ENCODE measurements at places on chromosomes 1 and 21. TPM values are rescaled to one million over a fixed set of nuclear protein-coding genes. Genes with fewer than 3 reads are reported as not detected.
A peak's percentile ranks its signal among the peaks of the same experiment; 100 is the strongest.

- H3K36me3 ChIP-seq: no peaks in the 10 kb centered on the region
- DNase-seq: no peak
- H3K27me3 ChIP-seq: peaks cover 5% of the 10 kb centered on the region
- no peak overlapping the region for H3K27ac ChIP-seq
- H3K4me3 ChIP-seq: no peak overlapping the region
Observed at GRCh38 chr1:217029281-217030157, 306.3 kb upstream of the ESRRG start.

NFASC gene
- polyA plus RNA-seq: not detected

LCE2C gene
- not detected for polyA plus RNA-seq

FMO3 gene
- polyA plus RNA-seq: not detected

GRCh38 chr1:234851450-234852438 is 241.8 kb upstream of the IRF2BP2 start:
- no peaks in the 10 kb centered on the region for H3K36me3 ChIP-seq
- no peak overlapping the region for H3K27ac ChIP-seq
- H3K27me3 ChIP-seq: no peaks in the 10 kb centered on the region
- DNase-seq: no peak
- H3K4me3 ChIP-seq: no peak overlapping the region
- H3K4me1 ChIP-seq: peaks cover 14% of the 10 kb centered on the region

- H3K27ac ChIP-seq: no peak overlapping the region
- DNase-seq: no peak
- H3K4me1 ChIP-seq: no peaks in the 10 kb centered on the region
- H3K4me3 ChIP-seq: no peak overlapping the region
- no peaks in the 10 kb centered on the region for H3K27me3 ChIP-seq
- no peaks in the 10 kb centered on the region for H3K36me3 ChIP-seq
Observed at GRCh38 chr21:15309022-15309590, 244.3 kb upstream of the NRIP1 start.

GRCh38 chr21:41668686-41669532 is 97.9 kb downstream of the RIPK4 start:
- H3K4me3 ChIP-seq: no peak overlapping the region
- no peaks in the 10 kb centered on the region for H3K4me1 ChIP-seq
- no peaks in the 10 kb centered on the region for H3K36me3 ChIP-seq
- peaks cover 37% of the 10 kb centered on the region for H3K27me3 ChIP-seq

GRCh38 chr1:198161718-198162090 is 4.9 kb downstream of the NEK7 start:
- peaks cover 8% of the 10 kb centered on the region for H3K36me3 ChIP-seq
- H3K4me3 ChIP-seq: no peak overlapping the region
- H3K4me1 ChIP-seq: peaks cover 39% of the 10 kb centered on the region

GRCh38 chr1:2299131-2299627 is 71.1 kb downstream of the SKI start:
- peaks cover 69% of the 10 kb centered on the region for H3K4me1 ChIP-seq
- no peaks in the 10 kb centered on the region for H3K36me3 ChIP-seq
- H3K27me3 ChIP-seq: no peaks in the 10 kb centered on the region
- peak overlapping the region; percentile 99 for H3K27ac ChIP-seq

- peaks cover 23% of the 10 kb centered on the region for H3K4me1 ChIP-seq
- peaks cover 93% of the 10 kb centered on the region for H3K27me3 ChIP-seq
- DNase-seq: no peak
- H3K27ac ChIP-seq: no peak overlapping the region
- H3K4me3 ChIP-seq: peak overlapping the region; percentile 60
Observed at GRCh38 chr1:217135987-217136894, 413.0 kb upstream of the ESRRG start.

GRCh38 chr1:5680600-5680999 is 311.6 kb downstream of the NPHP4 start:
- H3K4me1 ChIP-seq: no peaks in the 10 kb centered on the region
- H3K27ac ChIP-seq: no peak overlapping the region

IL19 gene
- polyA plus RNA-seq: not detected

LRRIQ3 gene
- 2.2 TPM for polyA plus RNA-seq

GRCh38 chr1:165284454-165284853 is 72.1 kb downstream of the LMX1A start:
- DNase-seq: no peak
- H3K4me1 ChIP-seq: no peaks in the 10 kb centered on the region
- H3K36me3 ChIP-seq: no peaks in the 10 kb centered on the region
- no peak overlapping the region for H3K27ac ChIP-seq
- H3K27me3 ChIP-seq: peaks cover 59% of the 10 kb centered on the region

GRCh38 chr1:212862111-212862690 is 4.1 kb downstream of the FLVCR1 start:
- H3K4me3 ChIP-seq: no peak overlapping the region
- no peak for DNase-seq
- peaks cover 24% of the 10 kb centered on the region for H3K4me1 ChIP-seq

DNA sequence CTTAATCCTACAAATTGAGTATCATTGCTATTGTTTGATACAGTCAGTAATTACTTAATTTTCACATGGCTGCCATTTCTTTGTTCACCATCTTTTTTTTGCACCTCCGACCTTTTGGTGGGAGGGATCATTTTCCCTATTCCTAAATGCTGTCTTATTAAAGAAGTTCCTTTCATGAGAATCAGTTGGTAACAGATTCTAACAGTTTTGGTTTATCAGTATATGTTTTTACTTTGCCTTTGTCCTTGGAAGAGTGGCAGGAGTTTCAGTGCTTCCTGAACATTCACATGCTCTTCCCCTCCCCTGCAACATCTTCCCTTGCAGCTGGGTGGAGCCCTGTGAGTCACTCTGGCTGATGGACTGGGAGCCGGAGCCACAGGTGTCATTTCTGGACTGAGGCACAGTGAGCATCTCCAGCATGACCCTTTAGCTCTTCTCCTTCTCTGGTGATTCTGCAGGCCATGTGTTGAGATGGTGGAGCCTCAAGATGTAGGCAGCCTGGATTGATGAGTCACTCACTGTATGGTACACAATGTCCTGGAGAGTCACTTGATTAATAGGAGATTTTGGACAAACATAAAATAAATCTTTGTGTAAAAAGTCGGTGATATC is 217.7 kb downstream of the URB2 start:
- H3K4me3 ChIP-seq: no peak overlapping the region
- H3K27me3 ChIP-seq: no peaks in the 10 kb centered on the region
- H3K36me3 ChIP-seq: no peaks in the 10 kb centered on the region
- peaks cover 44% of the 10 kb centered on the region for H3K4me1 ChIP-seq
- no peak for DNase-seq

GRCh38 chr1:235632506-235633401 is 16.8 kb downstream of the GNG4 start:
- peaks cover 13% of the 10 kb centered on the region for H3K27me3 ChIP-seq
- no peak for DNase-seq
- H3K36me3 ChIP-seq: no peaks in the 10 kb centered on the region

INAVA gene
- polyA plus RNA-seq: not detected

LCE1A gene
- polyA plus RNA-seq: not detected

DNA sequence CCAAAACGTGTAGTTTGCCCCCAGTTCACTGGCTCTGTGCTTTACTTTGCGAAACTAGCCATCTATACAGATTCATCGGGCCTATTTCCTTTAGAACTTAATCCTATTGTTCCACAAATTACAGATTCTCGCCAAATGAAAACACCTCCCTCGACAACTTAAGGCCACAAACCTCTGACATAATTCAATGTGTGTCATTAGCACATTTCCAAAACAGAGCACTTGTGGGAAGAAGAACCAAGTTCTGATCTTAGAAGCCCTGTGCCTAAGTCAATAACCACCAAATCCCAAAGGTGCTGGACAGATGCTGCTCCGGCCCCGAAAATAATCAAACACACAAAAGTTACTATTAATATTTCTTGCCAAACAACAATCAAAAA is 93.9 kb downstream of the SLC45A1 start:
- H3K27me3 ChIP-seq: no peaks in the 10 kb centered on the region
- DNase-seq: no peak
- peaks cover 71% of the 10 kb centered on the region for H3K4me1 ChIP-seq
- H3K4me3 ChIP-seq: no peak overlapping the region
- peaks cover 15% of the 10 kb centered on the region for H3K36me3 ChIP-seq

DNA sequence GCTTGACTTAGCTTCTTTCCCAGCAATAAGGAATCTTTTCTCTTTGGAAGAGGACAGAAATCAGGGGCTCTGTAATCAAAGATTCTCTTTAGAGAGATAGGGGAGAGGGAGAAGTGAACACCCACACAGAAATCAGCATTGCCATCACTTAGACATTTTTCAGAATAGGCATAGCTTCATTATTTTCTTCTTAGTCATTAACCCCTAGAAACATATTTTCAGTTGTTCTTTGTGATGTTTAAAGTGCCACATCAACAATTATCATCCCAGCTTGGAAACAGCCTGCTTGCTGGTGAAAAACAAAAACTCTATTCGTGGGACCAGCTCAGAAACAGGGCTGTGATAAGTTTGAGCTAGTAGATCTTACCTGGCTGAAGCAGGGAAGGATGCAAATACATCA is 88.3 kb upstream of the SLC44A3 start:
- DNase-seq: no peak
- H3K4me1 ChIP-seq: no peaks in the 10 kb centered on the region
- no peak overlapping the region for H3K27ac ChIP-seq
- peaks cover 11% of the 10 kb centered on the region for H3K27me3 ChIP-seq
- no peaks in the 10 kb centered on the region for H3K36me3 ChIP-seq

OPTC gene
- polyA plus RNA-seq: not detected

GRCh38 chr21:42413093-42413492 is 9.4 kb downstream of the UBASH3A start:
- H3K27ac ChIP-seq: no peak overlapping the region
- H3K36me3 ChIP-seq: no peaks in the 10 kb centered on the region
- H3K27me3 ChIP-seq: peaks cover 6% of the 10 kb centered on the region
- no peaks in the 10 kb centered on the region for H3K4me1 ChIP-seq
- DNase-seq: no peak

- H3K36me3 ChIP-seq: peaks cover 18% of the 10 kb centered on the region
- peaks cover 28% of the 10 kb centered on the region for H3K4me1 ChIP-seq
- H3K27me3 ChIP-seq: no peaks in the 10 kb centered on the region
Observed at GRCh38 chr1:89927478-89927877, 67.4 kb upstream of the ZNF326 start.

DNA sequence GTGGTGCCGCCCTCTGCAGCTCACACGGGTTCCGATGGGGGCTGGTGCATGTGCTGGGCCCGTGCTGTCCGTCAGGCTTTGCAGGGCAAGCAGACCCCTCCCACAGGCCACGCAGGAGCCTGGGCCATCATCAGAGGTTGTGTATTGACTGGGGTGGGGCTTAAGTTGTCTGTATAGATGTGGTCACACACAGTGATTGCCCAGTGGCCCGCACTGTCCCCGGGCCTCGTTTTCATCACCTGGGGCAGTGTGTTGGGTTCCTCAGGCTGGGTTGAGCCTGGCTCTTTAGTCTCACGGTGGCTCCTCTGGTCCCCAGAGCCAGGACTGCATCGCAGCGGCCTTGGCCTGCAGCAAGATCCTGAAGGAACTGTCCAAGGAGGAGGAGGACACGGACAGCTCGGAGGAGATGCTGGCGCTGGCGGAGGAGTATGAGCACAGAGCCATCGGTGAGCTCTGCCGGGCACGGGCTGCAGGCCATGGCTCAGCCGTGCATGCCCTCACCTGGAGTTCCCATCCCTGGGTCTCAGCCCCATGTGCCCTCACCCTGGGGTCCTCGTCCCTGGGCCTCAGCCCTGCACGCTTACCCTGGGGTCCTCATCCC is 44.1 kb downstream of the TRPM2 start:
- no peak for DNase-seq
- H3K4me1 ChIP-seq: peaks cover 4% of the 10 kb centered on the region
- H3K27me3 ChIP-seq: no peaks in the 10 kb centered on the region
- no peak overlapping the region for H3K27ac ChIP-seq
- no peaks in the 10 kb centered on the region for H3K36me3 ChIP-seq

TFF2 gene
- polyA plus RNA-seq: not detected

GRCh38 chr1:226723657-226724532 is 15.2 kb downstream of the ITPKB start:
- H3K27ac ChIP-seq: peak overlapping the region; percentile 93
- H3K4me1 ChIP-seq: peaks cover 61% of the 10 kb centered on the region
- H3K27me3 ChIP-seq: no peaks in the 10 kb centered on the region
- no peaks in the 10 kb centered on the region for H3K36me3 ChIP-seq
- DNase-seq: no peak
- no peak overlapping the region for H3K4me3 ChIP-seq

- H3K4me3 ChIP-seq: no peak within 1 kb of the TSS
- H3K36me3 ChIP-seq: no peaks in the 10 kb centered on the region
Observed at GRCh38 chr1:154191990-154192461, at the start of gene TPM3. Gene TPM3 (minus strand): TSS chr1:154192100. CDS start chr1:154192018, 82 bp downstream.

DNA sequence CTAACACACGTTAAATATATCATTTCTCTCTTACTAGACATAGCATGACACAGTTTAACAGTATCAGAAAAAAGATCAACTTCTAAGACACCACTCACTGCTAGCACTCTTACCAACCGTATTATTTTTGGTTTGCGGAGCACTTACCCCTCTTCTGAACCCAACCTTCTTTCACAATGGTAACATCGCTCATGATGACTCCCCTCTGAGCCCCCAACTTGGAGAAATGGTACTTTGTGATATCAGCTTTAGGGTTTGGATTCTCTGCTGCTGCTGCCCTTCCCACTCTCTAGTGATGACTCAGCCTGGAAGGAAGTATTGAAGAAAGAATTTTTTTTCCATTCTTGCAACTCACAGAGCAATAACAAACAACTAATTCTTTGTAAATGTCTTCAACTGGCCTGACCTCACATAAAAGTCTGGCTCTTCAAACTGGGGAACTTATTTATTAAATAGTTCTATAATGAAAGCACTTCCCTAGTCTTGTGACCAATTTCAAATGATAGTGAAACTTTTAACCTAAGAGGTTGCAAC is 7.0 kb downstream of the AKT3 start:
- H3K36me3 ChIP-seq: no peaks in the 10 kb centered on the region
- H3K4me3 ChIP-seq: no peak overlapping the region
- H3K4me1 ChIP-seq: peaks cover 11% of the 10 kb centered on the region
- peak overlapping the region; percentile 78 for H3K27ac ChIP-seq

PGBD5 gene
- not detected for polyA plus RNA-seq

GUCA2A gene
- not detected for polyA plus RNA-seq

AIRE gene
- polyA plus RNA-seq: 1.3 TPM

- peaks cover 9% of the 10 kb centered on the region for H3K4me1 ChIP-seq
- no peak overlapping the region for H3K4me3 ChIP-seq
- peaks cover 13% of the 10 kb centered on the region for H3K36me3 ChIP-seq
- no peak overlapping the region for H3K27ac ChIP-seq
Observed at GRCh38 chr21:45039317-45040156, 34.8 kb upstream of the ADARB1 start.

- no peaks in the 10 kb centered on the region for H3K27me3 ChIP-seq
- DNase-seq: no peak
- peaks cover 77% of the 10 kb centered on the region for H3K4me1 ChIP-seq
- H3K36me3 ChIP-seq: no peaks in the 10 kb centered on the region
- H3K4me3 ChIP-seq: peak overlapping the region; percentile 95
- H3K27ac ChIP-seq: peak overlapping the region; percentile 89
Observed at GRCh38 chr1:145961425-145962156, 2.8 kb downstream of the ANKRD34A start.

- H3K4me1 ChIP-seq: no peaks in the 10 kb centered on the region
- peaks cover 17% of the 10 kb centered on the region for H3K27me3 ChIP-seq
- no peak overlapping the region for H3K27ac ChIP-seq
- no peaks in the 10 kb centered on the region for H3K36me3 ChIP-seq
Observed at GRCh38 chr1:185033686-185034085, 11.7 kb upstream of the RNF2 start.

LCA5L gene
- polyA plus RNA-seq: not detected

Data from naive B cell (primary cell).